ENCODE measurements at places on chromosomes 7 and 10.

- no peak for DNase-seq
Measured at GRCh38 chr7:17668122-17668521, 272.2 kb downstream of the SNX13 start.

- DNase-seq, result no peak
Measured at GRCh38 chr10:7480742-7481367, 70.0 kb upstream of the SFMBT2 start.

GRCh38 chr7:25319707-25320106 is 91.4 kb upstream of the NPVF start:
- no peak for DNase-seq

- DNase-seq, result no peak
Measured at GRCh38 chr7:151087245-151088018, 1.2 kb downstream of the AGAP3 start.

DNA sequence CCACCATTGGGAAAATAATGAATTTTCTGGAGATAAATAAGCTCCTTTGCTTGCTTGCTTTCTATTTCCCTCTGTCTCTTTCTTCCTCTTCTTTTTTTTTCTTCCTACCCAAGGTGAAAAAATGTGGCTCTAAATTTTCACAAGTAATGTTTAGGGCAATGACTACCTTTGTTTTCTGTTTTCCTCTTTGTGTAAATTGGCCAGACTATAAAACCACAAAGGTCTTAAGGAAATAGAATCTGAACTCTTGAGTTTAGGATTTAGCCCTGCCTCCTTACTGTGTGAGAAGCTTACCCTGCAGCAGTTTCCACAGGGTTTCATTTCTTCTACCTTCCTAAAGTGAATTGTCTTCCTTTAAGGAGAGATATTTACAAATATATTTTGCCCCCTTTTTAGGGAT is 330.4 kb downstream of the ARL4A start:
- no peak for DNase-seq

GRCh38 chr7:127619681-127620405 is 1.9 kb upstream of the PAX4 start:
- DNase-seq, result no peak

DNA sequence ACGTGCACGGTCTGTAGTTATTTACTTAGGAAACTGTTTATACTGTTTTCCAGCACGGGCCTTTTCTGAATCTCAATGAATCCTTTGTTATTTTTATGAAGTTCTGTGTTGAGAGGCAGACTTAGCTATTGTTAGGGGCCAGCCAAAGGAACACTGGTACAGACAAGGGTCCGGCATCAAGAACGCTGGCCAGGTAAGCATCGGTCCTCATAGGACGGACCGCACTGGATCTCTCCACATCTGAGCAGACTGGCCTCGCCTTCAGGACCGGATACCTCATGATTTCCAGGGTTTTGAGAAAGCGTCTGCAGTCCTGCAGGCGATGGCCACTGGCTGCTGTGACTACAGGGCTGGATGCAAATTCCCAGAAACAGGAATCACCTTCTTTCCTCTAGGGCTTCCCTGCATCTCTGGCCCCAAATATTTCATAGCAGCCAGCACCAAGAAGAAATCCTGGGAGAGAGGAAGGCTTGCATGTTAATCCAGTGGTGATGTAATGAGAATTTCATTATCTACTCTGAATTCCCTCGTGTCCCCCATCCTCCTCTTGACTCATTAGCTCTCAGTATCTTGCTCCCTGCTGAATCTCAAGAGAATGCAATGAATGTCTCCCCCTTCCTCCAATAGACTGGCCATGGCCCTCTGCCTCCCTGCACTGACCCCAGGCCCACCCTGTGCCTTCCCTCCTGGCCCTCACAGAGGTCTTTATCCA is 325.4 kb upstream of the NPVF start:
- DNase-seq, result no peak

DNA sequence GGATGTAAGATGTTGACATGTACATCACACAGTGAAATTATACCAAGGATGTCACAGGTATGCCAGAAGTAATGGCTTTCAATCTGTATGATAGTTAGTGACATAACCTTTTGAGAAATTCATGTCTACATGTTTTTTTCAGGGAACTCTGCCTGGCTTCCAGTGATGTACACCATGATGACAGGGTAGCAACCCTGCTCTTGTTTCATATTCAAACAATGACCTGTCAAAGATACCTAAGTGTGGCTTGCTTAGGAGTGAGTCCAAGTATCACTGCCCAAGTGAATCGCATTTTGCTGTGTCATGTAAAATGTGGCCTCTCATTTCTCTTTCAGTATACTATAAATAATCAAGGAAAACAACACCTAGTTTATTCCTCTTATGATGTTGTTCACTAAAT is 205.8 kb upstream of the DKK1 start:
- DNase-seq, result no peak

GRCh38 chr10:118767297-118768040 is 12.7 kb upstream of the CACUL1 start:
- no peak for DNase-seq

GRCh38 chr10:4004990-4005389 is 220.0 kb upstream of the KLF6 start:
- no peak for DNase-seq

GRCh38 chr10:113335592-113335991 is 217.3 kb upstream of the HABP2 start:
- no peak for DNase-seq

GRCh38 chr10:47257396-47258120 is 42.4 kb upstream of the GDF10 start:
- DNase-seq, result no peak

GRCh38 chr7:1096156-1097119 is 8.5 kb downstream of the GPER1 start:
- DNase-seq, result no peak

- no peak for DNase-seq
Measured at GRCh38 chr7:94643771-94644545, 12.0 kb downstream of the SGCE start.

GRCh38 chr7:118764221-118764620 is 539.7 kb downstream of the ANKRD7 start:
- DNase-seq, result no peak

DNA sequence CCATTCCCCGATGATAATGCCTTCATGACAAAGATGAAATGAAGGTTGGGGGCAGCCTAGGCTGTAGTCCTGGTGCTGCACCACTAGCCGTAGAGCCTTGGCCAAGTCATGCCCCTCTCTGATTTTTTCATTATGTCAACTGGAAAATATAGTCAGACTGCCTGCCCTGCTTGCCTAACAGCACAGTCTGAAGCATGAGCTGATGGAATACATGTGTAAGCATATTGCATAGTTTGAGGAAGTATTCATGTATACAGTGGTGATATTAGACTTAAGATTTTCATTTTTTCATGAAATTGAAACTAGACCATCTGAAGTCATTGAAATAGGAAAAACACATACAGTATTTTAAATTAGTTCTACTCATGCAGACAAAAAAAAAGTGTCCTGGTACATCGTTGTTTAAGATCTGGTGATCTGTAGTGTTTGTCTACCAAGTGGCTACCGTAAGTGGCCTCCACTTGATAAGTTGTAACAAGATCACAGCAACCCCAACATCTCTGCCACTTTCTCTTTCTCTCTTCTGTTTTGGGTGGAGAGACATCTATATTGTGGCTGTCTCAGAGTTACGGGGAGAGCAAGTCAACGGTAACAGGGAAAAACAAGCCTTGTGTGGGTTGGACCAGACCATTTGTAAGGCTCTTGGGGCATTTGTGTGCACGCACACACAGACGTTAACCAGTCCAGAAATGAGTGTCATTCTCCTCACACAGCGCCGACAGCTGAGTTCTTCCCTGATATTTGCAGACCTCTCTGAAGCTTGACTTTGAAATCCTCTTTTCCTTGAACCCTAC is 716.6 kb upstream of the GALNT17 start:
- DNase-seq, result no peak

DNA sequence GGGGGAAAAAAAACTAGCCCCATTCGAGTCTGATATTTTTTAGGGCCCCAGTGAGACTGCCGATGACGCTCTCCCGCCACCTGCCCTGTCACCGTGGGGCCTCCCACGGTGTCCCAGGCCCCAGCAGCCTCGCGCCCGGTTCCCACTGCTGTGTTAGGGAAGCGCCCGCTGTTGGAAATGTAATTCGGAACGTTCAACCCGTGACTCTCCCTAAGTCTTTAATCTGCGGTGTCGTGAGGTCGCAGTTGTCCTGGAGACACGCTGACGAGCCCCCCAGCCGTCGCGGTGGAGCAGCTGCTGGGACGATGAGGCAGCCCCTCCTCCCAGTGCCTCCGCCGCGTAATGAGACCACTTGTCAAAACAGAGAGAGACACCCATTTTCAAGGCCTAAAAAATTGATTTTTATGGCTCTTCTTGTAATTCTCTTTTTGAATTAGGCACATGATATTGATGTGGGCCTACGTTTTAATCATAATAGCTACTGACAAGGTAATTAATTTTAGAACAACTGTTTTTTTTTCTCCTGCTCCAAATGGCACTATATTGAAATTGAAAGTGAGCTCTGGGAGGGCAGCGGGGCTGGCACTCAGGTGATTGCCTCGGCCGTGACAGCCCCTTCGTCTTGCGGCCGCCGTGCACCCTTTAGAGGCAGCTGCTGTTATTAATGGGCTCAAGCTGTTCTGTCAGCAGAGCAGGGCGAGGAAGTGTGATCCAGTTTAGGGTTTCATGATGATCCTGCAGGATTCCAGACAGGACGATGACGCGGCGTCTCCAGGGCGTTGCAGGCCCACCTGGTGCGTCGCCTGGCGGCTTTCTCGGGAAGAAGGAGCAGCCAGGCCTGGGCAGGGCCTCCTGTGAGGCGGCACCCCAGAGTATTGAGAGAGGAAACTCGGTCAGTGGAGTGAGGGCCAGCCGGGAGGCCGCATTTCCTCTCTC is 63.3 kb downstream of the NKX6-2 start:
- peak; percentile 47 for DNase-seq

- no peak for DNase-seq
Measured at GRCh38 chr10:131431978-131432690, 120.6 kb upstream of the TCERG1L start.

- no peak for DNase-seq
Measured at GRCh38 chr10:124200011-124200410, 106.6 kb upstream of the CHST15 start.

DNA sequence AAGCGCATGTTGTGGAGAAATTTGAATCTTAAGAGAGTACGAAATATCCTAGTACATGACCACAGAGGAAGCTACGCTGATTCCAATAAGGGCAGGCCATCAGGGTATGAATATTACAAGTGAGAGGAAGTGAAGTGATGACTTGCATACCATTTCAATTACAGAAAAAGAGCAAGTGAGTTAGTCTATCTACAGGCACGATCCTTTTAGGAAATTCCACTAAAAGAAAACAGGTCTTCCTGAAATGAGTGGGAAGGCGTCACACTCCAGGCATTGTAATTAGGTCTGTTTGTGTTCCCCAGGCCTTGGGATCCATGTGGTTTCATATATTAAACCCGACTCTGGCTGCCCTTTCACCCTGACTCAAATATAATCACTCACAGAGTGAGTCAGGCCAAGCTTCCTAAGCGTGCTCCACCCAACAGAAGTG is 152.5 kb downstream of the SEMA3A start:
- DNase-seq, result no peak

- DNase-seq, result no peak
Measured at GRCh38 chr10:72462261-72462660, 107.5 kb upstream of the DNAJB12 start.

DNA sequence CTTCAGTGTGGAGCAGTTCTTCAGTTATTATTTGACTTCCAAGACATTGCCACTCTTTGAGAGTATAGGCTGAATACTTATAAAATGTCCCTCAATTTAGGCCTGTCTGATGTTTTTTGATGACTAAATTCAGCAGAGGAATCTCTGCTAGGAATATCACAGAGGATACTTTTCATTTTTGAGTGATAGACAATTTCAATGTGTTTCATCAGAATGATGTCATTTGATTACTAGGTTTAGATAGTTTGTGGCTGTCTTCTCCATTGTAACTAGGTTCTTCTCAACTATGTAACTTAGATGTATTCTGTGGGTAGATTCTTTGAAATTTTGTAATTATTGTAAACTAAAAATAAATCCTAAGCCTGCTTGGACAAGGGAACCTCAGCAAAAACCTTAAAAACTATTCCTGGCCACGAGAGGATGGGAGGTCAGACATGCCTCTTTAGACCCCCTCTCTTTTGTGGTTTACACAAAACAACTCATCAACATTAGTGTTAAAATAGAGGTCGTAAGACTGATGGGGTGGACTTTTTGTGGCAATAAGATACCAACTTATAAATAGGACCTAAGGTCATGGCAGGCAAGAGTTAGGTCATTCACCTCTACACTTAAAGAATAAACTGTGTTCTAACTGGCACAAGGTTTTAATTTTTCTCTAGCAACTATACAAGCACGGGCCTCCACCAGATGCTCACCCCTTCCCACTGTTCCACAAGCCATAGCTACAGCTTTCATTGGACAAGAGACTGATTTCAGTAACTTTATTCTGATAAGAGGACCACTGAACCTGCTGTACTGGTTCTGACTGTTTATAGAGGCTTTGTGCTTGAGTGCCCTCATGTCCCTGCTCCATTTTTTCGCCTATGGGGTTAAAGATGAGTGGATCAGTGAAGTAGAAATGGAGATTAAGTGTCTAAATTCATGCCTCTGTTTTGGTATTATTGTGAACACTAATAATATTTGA is 33.7 kb downstream of the CYP2C8 start:
- no peak for DNase-seq

- DNase-seq, result no peak
Measured at GRCh38 chr10:5833814-5834213, 20.6 kb upstream of the GDI2 start.

- DNase-seq, result no peak
Measured at GRCh38 chr7:1611708-1612241, 41.9 kb upstream of the PSMG3 start.

- DNase-seq, result no peak
Measured at GRCh38 chr7:140640060-140640637, 464 bp downstream of the DENND2A start.

DNA sequence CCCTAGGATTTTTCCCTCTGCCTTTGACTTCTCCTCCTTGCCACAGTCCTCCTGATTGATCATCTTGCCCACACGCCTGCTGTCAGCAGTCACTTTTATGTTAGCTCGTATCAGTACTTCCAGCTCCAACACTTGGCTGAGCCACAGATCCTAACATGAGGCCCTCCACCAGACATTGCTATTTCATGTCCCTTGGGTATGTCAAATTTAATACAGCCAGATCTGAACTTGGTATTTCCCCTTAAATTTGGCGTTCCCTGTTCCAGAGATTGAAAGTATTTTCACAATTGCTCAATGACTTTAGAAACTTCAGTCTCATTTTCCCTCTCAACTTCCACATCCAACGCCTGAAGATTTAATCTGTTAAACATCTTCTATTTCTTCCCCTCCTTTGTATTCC is 140.4 kb downstream of the RNLS start:
- no peak for DNase-seq

- DNase-seq, result no peak
Measured at GRCh38 chr10:71970331-71970730, 6.1 kb downstream of the CHST3 start.

DNA sequence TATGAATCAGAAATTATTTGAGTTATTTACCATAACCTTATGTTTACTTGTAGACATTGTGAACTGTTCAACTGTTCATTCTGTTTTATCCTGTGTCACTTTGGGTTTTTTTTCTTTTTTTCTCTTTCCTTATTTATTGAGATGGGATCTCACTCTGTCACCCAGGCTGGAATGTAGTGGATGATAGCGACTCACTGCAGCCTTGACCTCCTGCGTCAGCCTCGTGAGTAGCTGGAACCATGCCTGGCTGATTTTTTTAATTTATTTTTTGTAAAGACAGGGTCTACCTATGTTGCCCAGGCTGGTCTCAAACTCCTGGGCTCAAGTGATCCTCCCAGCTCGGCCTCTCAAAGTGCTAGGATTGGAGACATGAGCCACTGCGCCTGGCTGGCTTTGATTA is 97.1 kb downstream of the CSTF2T start:
- DNase-seq, result no peak

GRCh38 chr7:46534664-46535588 is 613.9 kb upstream of the IGFBP3 start:
- DNase-seq, result no peak

- no peak for DNase-seq
Measured at GRCh38 chr10:93573051-93573909, 6.8 kb downstream of the FFAR4 start.
